Activated naive CD4-positive, alpha-beta T cell (primary cell): ENCODE measurements at places on chromosomes 6 and 20.

GRCh38 chr6:101605874-101606273 is 212.4 kb downstream of the GRIK2 start:
- no peak for DNase-seq

DNA sequence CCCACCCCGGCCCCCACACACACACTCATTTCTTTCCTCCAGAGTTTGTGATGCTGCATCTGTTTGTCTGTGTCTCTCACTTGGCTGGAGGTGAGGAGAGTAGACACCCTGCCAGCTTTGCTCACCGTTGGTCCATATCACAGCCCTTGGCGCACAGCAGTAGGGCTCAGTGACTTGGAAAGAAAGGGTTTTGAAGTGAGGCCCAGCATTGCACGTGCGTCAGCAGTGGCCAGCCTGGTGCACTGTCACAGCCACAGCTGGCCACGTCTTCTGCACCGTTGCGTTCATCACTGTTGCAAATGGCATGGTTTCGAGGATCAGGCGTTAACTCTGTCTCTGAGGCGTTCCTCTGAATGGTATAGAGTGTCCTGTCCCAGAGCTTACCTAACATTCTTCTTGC is 3.7 kb downstream of the WFDC5 start:
- DNase-seq = no peak

GRCh38 chr6:157656437-157656997 is 166.5 kb upstream of the SNX9 start:
- DNase-seq = no peak

GRCh38 chr20:20277894-20278335 is 90.0 kb upstream of the INSM1 start:
- DNase-seq = no peak

DNA sequence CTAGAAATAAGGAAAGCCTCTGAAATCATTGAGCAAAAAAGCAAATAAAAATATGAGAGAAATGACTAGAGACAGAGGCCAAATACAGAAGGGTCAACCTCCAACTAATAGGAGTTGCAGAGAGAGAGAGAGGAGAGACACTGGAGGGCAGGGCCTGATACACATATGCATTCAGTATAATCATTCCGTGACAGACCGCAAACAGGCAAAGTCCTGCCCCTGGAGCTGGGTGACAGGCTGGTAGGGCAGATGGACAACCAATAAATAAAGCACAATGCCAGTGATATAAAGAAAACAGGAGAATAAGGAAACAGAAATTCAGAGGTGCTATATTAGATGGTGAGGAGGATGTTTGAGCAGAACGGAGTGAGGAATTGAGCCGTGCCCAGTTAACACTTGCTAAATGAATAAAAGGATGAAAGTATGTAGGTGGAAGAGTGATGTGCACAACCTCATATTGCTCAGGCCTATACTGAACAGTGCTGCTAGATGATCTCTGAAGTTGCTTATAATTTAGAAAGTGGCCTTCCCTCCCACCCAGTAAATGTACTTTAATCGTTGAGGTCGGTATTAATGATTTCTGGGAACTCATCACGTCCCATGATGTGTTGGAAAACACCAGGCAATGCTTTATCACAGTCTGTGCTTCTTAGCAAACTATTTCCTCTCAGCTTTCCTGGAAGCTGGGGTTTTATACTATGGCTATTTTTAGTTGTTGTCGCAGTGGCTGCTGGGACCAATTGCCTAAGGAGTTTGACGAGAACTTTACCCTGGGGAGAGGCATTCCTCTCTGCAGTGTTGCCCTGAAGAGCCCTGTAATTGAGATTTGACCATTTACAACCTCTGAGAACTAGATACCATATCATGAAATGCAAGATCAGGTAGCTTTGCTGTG is 37.6 kb upstream of the CLIC5 start:
- no peak for DNase-seq

GRCh38 chr20:6051505-6051904 is 2.4 kb downstream of the LRRN4 start:
- no peak for DNase-seq

DNA sequence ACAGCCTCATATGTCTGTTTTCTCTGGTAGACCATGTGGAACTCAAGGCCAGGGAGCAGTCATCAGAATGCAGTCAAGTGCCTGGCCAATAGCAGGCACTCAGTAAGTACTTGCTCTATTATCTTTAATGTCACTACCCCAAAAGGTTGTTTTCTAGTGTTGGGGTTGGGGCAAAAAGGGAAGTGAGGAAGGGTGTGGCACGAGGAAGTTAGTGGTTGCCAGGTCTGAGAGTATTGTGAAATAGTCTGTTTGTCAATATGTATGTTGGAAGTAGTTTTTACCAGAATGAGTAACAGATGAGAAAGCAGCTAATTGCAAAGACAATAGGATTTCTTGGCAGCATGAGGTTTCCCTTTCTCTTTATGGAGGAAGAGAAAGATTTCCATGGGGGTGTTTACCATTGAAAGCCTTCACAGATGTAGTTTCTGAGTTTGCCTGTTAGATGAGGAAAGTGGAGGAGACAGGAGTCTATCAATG is 59.5 kb upstream of the ARMH2 start:
- no peak for DNase-seq

DNA sequence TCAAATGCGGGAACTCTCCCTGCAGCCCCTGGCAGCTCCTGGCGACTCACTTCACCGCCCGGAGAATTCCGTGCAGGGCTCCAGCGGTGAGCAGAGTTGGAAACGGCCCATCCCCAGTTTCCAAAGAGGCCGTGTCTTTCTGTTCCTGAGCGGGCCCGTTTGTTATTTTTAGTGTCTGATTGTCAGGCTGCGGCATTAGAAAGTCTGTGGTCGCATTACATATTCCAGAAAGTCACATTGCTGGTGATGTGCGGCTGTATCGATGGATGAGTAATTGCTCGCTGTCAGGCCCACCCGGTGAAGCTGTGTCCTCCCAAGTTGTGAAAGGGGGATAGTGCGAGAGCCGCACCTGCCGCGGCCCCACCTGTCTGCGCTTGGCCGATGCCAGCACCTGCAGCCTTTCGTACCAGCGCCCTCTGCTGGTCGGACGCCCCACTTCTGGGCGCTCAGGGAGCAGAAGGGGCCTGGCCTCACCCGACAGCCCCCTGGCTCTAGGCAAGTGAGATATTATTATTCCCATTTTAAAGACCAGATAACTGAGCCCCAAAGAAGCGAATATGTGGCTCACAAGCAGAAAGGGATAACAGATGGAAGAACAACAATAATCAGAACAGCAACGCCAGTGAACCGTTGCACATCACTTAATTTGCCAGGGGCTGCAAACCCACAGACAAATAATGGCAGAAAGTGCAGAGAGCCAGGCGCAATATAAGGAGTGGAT is 244.9 kb downstream of the TSHZ2 start:
- peak; percentile 87 for DNase-seq

- DNase-seq = no peak
These were observed 19.8 kb downstream of the ADRM1 start for GRCh38 chr20:62322492-62323041.

DNA sequence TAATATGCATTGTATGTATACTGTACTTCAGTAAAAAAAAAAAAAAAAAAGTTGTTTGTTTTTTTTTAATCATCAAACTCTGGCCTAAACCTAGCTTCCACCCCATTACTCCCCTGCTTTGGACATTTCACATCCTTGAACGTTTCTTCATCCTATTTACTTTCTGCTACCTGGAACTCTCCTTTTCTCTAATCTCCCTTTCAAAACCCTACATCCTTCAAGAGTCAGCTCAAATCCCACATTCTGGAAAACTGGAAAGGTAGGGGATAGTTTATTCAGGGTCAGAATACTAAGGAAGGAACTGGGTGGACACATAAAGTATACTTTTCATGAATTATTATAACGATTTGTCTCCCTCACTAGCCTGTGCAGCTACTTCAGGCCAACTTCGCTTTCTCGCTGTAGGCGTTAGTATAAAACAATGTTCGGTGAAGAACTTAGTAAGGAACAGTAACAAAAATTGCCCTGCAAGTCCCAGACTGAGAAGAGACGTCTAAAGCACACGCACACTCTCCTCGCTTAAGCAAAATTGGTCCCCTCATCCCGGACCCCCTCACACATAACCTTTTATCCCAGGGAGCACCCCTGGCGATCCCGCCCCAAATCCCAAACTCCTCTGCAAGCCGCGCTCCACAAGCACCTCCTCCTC is 775 bp downstream of the PIGU start:
- DNase-seq = no peak

- DNase-seq = no peak
These were observed 261.9 kb upstream of the MOCS1 start for GRCh38 chr6:40196135-40196518.

- DNase-seq = no peak
These were observed 14.7 kb downstream of the PM20D2 start for GRCh38 chr6:89160331-89161092.

DNA sequence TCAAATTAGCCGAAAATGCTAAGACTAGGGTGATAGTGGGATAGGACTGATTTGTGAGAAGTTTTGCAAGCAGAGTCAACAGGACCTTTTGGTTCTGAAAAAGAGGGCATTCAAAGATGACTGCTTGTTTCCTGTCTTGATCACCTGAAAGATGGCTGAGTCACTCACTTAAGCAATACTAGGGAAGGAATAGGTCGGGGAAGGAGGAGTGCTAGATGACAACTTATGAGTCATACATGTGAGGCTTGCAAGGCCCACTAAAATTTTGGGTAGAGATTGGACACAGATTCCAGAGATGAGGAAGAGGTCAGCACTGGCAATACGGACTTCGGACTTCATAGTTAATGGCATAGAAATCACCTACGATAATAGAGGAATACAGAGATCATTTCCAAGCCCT is 89.2 kb downstream of the FAM83B start:
- DNase-seq = no peak

DNA sequence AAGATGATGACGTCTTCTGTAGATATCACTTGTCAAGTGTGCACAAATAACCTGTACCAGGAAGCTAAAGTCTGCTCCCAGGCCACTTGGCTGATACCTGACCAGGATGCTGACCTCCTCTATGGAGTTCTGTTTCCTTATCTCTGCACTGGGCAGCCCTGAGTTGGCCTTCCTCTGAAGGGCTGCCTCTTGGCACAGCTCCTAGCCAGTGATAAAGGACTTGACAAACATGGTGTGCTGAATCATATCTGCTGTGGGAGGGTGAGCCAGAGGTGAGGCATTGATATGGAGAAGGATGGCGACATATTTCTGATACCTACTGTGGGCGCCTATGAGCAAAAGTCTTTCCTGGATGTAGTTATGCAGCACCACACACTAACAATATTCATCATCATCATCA is 32.8 kb upstream of the FOXA2 start:
- DNase-seq = no peak

- no peak for DNase-seq
These were observed 3.0 kb downstream of the ARID1B start for GRCh38 chr6:156780102-156780641.

DNA sequence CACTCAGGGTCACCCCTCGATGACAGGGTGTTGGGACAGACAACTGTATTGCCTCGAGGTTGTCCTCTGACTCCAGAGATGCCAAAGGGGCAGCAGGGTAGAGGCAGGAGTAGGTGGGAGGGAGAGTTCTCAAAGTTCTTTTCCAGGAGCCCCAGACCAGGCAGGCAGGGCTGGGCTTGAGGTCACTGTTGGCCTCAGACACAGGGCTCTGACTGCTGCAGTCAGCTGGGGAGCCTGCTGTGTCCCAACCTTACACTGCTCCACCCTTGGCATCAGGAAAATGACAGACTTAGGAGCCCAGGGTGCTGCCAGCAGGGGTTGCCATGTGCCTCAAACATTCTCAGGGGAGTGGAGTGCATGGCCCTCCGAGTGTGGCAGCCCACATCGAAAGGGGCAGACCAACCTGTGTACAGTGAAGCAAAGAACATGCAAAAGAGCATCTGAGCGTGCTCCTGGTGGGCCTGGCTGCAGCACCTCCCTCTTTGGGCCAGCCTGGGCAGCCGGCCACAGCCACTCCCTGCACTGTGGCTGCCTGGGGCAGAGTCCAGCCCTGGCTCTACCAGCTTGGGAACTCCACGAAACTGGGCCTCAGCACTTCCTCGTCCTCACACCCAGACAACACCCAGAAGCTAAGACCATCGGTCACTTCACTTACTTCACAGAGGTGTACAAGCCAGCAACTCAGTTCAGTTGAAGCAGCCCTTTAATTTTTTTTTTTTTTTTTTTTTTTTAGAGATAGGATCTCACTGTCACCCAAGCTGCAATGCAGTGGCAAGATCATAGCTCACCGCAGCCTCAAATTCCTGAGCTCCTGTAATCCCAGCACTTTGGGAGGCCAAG is 24.0 kb downstream of the C6orf132 start:
- DNase-seq = no peak

GRCh38 chr20:57080796-57081195 is 185.6 kb downstream of the BMP7 start:
- DNase-seq = no peak

DNA sequence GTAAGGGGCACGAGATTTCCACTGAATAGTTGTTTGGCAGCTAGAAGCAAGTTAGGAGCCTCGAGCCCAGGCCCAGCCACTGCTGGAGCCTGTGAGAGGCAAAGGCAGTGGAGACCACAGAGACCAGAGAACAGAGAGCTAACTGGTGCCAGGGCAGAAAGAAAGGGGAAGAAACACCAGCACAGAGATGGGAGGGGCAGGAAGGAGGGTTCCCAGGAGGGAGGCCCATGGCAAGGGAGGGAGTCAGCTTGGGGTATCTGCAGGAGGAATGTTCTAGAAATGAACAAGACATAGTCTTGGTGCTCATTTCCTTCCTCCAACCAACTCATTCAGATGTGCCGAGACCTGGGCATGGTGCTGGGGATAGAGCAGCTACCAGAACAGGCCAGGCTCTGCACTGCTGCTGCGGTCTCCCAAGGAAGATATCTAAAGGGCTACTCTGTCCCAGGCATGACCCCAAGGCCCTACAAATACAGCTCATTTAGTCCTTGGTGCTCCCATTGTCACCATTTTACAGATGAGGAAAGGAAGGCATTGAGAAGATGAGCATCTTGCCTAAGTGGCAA is 10.7 kb downstream of the ANGPT4 start:
- DNase-seq = no peak

- DNase-seq = no peak
These were observed 249.2 kb downstream of the FARS2 start for GRCh38 chr6:5510331-5511133.

DNA sequence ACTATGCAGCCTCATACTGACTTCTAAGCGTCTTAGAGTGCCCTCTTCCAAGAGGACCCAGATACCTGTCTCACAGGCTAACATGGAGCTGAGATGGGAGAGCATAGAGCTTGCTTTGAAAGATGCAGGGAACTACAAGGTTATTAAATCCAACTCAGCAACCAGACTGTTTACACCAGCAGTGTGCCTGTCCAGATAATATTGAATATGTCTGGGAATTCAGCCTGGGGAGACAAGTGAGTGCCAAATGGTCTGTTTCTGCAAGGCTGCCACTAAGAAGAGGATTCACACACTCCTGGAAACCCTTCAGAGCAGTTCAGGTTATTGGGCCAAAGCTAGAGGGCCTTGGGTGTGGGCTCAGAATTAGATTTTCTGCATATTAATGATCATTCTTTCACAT is 547.8 kb downstream of the PTPRT start:
- no peak for DNase-seq

- no peak for DNase-seq
These were observed 78.2 kb upstream of the CST7 start for GRCh38 chr20:24870881-24871280.

DNA sequence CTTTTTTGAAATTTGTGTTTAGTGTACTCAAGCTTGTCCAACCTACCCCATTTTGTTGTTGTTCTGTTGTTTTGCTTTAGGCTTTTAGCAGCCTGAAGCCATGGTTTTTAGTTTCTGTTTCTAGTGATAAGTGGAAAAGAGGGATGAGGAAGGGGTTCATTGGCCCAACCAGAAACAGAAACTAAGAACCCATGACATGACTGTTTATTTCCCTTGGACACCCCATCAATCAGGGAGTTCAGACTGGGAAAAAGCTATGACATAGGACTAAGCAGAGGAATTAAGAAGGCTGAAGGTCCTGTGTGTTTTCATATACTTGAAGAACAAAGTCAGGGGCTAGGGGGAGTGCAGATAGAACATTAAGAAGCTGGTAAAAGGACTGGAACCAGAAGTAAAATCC is 194.5 kb upstream of the THEMIS start:
- no peak for DNase-seq
